ENCODE measurements at places on chromosomes 12 and 14.

DNA sequence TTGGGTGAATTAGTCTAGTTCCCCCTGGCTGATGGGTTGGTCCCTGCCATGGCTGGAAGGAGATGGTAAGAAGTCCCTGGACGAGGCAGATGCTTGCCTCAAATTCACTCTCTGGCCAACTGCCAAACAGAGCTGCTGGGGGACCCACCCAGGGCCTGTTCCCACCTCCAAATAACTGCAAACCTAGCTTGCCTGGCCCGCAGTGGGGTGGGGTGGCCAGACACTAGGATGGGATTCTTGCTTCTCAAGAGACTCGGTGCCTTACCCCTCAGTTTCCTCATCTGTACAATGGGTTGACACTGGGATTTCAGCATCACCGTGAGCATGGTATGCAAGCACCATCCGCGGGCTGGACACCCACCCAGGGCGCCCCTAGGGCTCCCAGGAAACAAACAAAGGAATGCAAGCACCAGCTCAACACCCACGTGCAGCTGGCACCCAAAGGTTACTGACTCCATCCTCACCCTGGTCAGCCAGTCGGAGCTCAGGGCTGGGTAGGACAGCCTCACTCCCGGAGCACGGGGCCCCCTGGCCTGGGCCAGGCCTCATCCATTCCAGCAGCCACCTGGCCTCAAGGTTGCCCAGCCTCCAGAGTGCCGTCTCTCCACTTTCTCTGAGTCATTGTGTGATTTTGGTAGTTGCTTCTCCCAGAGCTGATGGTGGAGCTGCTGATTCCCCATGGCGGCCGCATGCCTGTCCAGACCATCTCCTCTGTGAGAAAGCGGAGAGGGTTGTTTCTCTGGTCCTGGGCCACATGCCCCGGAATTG, 205.2 kb upstream of the RTL1 start:
- DNase-seq: no peak

DNA sequence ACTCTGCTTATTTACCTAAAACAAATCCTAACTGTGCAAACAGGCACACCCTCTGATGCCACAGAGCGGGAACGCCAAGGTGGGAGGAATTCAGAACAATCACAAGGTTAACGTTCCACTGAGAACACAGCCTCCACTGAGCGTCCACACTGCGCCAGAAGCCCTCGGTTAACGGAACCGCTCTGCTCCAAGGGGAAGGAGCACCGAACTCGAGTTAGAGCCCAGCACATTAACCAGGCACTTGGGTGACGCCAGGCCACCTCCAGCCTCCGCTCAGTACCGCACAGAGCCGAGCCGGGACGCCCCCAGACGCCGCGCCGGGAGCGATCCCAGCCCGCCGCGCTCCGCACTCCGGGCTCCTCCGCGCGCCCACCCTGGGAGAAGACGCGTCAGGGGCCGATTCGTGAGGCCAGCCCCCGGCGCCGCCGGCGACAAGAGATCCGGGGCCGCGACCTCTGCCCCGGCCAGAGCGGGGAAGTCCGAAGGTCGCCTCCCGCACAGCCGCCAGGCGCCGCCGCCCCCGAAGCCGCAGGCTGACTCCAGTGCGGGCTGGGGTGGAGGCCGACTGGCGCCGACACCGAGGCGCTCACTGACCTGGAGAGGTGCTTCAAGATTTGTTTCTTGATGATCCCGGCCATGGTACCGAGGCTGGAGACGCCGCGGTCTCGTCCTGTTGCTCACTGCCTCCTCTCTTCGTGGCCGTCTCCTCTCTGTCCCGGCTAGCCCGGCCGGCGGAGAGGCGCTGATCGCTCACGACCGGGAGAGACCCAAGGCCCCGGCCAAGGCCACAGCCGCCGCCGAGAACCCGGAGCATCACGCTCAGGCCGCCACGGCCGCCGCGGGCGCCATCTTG, 450 bp downstream of the BLTP3B start:
- DNase-seq: peak; percentile 73

GRCh38 chr14:94312481-94313246, 10.5 kb downstream of the SERPINA6 start:
- DNase-seq: no peak

DNA sequence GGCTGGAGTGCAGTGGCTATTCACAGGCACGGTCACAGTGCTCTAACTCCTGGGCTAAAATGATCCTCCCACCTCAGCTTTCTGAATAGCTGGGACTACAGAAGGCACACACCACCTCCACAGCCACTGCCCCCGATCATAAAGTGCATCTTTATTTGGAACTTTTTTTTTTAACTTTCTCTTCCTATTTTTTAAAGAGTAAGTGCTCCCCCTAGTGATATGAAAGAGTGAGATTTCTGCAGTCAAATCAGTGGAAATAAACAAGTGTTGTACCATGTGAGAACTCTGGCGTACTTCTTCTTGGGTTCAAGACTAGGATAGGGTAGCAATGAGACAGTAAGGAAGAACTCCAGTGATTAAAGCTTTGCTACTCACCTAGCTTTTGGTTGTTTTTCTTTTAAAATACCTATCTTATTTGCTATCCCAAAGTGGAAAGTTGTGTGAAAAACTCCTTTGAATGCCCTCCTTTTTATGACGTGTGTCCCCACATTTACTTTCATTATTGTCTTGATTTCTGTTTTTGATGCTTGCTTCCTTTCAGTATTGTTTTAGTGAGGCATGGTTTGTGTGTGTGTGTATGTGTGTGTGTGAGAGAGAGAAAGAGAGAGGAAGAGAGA, 6.6 kb downstream of the PPP4R4 start:
- no peak for DNase-seq

DNA sequence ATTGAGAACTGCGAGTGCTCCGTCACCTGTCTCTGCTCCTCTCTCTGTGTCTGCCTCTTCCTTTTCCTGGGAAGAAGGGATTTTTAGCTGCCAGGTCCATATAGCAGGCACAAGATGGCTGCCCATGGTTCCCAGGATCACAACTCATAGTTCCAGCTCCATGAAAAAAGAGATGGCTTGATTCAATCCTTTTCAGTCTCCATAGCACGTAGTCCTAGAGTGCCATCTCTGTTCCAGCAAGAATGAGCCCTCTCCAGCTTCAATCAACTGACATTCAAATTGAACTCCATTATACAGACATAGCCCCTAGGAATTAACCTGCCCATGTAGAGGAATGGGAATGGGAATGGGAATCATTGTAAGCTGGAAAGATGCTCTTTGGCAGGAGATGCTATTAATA, 34.7 kb upstream of the RTRAF start:
- no peak for DNase-seq

DNA sequence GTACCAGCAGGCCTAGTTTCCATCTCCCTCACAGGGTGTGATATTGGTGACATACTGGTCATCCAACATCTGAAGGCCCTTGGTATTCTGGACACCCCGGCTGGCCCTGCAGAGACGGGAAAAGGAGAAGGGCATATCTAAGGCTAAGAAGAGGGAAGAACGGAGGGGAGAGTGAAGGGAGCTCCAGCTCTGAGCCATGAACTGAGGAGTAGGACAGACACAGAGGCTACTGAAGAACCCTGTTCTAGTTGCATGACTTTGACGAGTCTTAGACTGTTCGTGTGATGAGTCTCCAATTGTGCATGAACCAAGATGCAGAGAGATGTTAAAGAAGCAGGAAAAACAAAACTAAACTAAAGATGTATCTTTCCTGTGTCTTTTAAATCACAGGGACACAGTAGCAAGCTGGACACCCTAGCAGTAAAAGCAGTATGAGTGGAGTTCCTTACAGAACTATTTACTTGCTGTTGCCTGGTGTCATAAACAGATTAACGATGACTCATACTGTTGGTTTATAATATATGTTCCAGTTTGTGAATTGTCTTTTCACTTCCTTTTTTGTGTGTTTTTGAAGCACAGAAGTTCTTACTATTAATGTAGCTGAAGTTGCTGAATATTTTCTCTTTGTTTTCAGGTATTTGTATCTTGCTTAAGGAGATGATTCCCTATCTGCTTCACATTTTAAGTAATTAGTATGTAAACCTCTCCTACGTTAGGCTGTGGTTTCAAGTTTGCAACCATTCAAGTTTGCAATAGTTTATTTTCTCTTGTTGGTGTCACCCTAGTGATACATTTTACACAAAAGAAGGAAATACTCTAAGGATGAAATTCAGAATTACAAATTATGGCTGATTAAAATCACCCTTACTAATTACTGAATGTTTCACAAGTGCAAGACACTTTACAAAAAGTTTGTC, 15.7 kb downstream of the FAR2 start:
- DNase-seq: no peak

- no peak for DNase-seq
These were observed 1154.6 kb downstream of the GALC start for GRCh38 chr14:86838363-86838762.

- no peak for DNase-seq
These were observed 10.9 kb downstream of the CCDC85C start for GRCh38 chr14:99592933-99593753.

DNA sequence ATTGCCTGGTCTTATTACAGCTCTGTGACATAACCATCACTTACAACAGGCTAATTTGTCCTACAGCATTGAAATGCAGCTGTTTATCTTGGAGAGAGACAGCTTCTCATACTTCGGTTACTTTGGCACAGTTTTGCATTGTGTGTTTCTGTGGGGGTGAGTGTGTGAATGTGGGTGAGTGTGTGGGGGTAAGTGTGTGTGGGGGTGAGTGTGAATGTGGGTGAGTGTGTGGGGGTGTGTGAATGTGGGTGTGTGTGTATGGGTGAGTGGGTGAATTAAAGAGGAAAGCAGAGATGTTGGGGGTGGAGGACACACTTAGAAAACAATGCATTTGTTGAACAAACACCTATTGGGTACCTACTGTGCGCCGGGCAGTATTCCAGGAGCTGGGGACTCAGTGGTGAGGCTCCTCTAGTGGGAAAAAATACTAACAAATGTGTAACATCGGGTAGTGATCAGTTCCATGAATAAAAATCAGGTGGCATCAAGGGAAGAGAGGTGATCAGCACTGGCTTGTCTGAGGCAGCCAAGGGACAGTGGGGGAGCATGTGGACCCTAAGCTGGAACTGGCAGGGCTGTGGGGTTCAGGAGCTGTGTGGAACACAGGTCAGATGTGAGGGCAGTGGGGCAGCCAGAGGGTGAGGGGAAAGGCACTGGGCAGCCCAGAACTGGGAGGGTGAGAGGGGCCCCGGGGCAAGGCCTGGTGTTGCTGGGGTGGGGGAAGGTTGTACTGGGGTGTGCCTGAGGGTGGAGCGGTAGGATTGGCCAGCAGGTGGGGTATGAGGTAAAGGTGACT, 44.1 kb upstream of the AMN start:
- DNase-seq: no peak

- no peak for DNase-seq
These were observed 111.1 kb upstream of the PLEKHA5 start for GRCh38 chr12:19018302-19018970.

DNA sequence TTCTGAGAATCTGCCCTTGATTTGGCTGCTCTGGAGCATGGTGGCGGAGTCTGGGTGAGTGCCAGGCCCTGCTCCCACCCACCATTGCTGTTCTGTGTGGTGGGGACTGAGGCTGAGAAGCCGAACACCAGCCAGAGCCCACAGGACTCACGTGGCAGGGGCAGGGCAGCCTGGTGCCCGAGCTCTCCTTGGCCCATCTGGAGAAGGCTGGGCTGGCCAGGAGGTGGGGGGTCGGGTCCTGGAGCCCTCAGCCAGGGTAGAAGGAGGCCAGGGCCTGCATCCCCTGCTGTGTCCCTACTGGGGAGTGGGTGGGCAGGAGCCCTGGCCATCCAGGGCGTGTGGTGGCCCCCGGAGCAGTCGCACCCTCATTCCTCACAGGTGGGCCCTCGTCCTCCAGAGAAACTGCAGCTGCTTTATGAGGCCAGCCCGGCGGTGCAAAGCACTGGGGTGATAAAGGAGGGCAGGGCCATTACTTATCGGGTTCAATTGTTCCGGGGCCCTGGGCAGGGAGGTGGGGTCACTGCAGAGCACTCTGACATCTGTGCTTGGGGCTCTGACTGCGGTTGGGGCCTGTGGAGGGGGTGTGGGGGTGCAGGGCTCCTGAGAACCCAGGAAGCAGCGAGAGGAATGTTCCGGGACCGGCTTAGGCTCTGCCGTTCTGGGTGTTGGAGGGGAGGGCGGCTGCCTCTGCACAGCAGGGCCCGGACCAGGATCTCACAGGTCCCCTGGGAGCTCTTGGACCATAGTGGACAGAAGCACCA, 217.5 kb upstream of the C14orf180 start:
- no peak for DNase-seq

- no peak for DNase-seq
These were observed 171.5 kb upstream of the EEA1 start for GRCh38 chr12:93100610-93101009.

- DNase-seq: peak; percentile 68
These were observed 3.6 kb downstream of the TNS2 start for GRCh38 chr12:53053218-53054111.

GRCh38 chr12:110696283-110696682, 7.4 kb upstream of the HVCN1 start:
- DNase-seq: no peak

DNA sequence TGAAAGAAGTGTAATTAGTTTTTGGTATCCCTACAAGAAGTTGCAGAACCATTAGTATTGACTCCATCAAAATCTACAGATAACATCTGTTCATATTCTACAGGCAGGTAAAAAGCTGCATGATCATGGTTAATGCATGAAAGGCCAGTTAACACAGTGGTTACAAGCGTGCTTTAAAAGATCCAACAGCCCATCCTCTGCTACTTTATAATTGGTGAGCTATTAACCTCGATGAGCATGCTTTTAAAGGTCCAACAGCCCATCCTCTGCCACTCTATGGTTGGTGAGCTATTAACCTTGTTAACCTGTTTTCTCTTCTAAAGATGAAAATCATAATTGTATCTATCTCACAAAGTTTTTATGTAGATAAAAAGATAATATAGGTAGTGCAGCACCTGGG, 289.3 kb downstream of the DUSP6 start:
- DNase-seq: no peak

DNA sequence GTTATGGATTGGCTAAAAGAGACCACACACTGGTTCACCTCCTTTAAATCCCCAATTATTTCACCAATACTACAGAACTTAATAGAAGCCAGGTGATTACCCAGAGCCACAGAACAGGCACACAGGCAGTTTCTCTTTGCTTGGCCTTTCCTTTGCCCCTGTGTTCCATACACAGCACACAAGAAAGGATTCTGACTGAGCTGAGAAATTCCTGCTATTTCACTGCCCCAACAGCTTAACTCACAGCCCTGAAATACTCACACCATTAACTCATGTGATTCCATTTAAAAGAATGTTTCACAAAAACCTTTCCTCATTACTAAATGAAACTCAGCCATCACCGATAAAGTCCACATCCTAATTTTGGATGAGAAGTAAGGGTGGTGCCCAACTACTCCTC, 133.6 kb downstream of the MED13L start:
- DNase-seq: no peak

DNA sequence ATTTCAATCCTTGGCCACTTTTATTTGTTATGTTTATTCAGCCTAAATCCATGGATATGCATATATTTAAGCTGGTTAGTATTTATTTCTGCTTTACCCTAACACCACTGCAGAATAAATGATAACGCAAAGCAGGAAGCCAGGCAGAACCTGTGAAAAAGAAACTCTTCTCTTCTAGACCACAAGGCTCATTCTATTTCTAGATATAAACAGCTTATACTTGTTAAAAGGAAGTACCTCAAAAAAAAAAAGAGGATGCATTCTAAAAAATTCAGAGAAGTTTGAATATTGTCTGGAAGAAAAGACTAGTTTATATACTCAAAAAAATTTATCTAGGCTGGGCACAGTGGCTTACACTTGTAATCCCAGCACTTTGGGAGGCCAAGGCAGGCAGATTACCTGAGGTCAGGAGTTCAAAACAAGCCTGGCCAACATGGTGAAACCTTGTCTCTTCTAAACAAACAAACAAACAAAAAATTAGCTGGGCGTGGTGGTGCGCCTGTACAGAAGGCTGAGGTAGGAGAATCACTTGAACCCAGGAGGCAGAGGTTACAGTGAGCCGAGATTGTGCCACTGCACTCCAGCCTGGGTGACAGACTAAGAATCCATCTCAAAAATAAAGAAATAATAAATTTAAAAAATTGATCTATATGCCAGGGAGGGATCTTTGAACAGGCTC, 55.8 kb downstream of the GALNT4 start:
- DNase-seq: no peak
